Activated CD4-positive, alpha-beta T cell treated with anti-CD3 and anti-CD28 coated beads, Interleukin-2, amount 10 ng/mL, durations not matched to agents 24 days and 14 days (primary cell): ENCODE measurements at places on chromosomes 7 and 10. TPM values are rescaled to one million over a fixed set of nuclear protein-coding genes. Genes with fewer than 3 reads are reported as not detected.
A peak's percentile ranks its signal among the peaks of the same experiment; 100 is the strongest.

GRCh38 chr7:103065667-103066066 is 8.9 kb downstream of the FBXL13 start:
- DNase-seq = peak; percentile 79
- no peaks in the 10 kb centered on the region for H3K36me3 ChIP-seq
- no peak overlapping the region for H3K27ac ChIP-seq
- H3K27me3 ChIP-seq = peaks cover 15% of the 10 kb centered on the region

- H3K27ac ChIP-seq = no peak overlapping the region
- no peaks in the 10 kb centered on the region for H3K36me3 ChIP-seq
- peaks cover 16% of the 10 kb centered on the region for H3K4me1 ChIP-seq
- DNase-seq = no peak
- H3K4me3 ChIP-seq = no peak overlapping the region
- peaks cover 54% of the 10 kb centered on the region for H3K27me3 ChIP-seq
These were observed 2.1 kb downstream of the CREB5 start for GRCh38 chr7:28414453-28414852.

GRCh38 chr10:60942134-60942787 is 1.7 kb downstream of the RHOBTB1 start:
- no peaks in the 10 kb centered on the region for H3K36me3 ChIP-seq
- no peak overlapping the region for H3K27ac ChIP-seq
- peaks cover 79% of the 10 kb centered on the region for H3K27me3 ChIP-seq

PITX3 gene
- 0.54 and 0.86 TPM in 2 replicates for total RNA-seq

DNA sequence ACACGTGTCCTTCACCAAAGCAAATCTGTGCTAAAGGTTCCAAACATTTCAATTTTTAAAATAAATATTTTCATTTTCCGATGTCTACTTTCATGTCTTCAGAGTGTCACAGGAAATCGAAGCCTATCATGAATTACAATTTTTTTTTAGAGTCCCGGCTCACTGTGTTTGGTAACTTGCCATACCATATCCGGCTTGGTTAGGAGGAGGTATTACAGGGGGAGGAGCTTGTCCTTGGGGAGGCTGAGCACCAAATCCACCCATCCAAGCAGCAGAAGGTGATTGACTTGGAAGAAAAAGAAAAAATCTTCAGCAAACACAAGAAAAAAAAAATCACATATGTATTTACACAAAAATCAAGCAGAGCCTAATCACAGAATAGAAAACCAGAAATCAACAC is 21.3 kb downstream of the TIAL1 start:
- H3K27me3 ChIP-seq = no peaks in the 10 kb centered on the region
- peaks cover 16% of the 10 kb centered on the region for H3K4me1 ChIP-seq
- peak; percentile 80 for DNase-seq
- peak overlapping the region; percentile 76 for H3K27ac ChIP-seq
- H3K36me3 ChIP-seq = peaks cover 50% of the 10 kb centered on the region

GRCh38 chr7:38321515-38321944 is 48.1 kb upstream of the TARP start:
- no peak overlapping the region for H3K27ac ChIP-seq
- peaks cover 19% of the 10 kb centered on the region for H3K4me1 ChIP-seq

DNA sequence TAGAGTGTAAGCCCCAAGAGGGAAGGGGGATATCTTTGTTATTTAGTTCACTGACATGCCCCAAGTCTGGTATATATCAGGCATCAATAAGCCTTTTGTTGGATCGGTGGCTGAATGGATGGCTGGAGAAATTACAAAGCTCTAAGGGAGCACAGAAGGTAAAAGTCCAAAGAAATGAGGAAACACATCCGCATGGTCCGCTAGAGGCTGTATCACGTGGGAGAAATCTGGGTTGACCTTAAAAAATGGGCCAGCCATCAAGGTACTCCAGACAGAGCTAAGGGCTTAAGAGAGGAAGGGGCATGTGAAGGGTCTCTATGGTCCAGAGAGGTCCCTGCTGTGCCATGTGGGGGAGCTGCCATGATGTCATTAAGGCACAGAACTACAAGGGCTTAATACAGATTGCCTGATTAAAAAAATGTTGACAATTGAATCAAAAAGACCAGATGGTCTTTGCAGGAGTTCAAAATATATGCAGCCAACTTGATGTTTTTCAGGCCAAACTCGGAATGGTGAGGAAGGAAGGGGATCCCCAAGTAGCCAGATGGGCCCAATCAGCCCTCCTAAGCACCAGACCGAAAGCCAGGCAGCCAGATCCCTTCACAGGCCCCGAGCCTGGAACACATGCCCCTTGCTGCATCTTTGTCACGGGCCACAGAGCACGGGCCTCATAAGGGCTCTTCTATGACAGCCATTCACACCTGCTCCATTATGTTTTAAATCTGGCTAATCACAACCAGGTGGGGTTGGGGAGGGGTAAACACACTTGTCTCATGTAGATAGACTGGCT is 31.9 kb downstream of the SCRN1 start:
- no peak overlapping the region for H3K27ac ChIP-seq
- no peaks in the 10 kb centered on the region for H3K36me3 ChIP-seq
- DNase-seq = no peak
- peaks cover 9% of the 10 kb centered on the region for H3K4me1 ChIP-seq

DNA sequence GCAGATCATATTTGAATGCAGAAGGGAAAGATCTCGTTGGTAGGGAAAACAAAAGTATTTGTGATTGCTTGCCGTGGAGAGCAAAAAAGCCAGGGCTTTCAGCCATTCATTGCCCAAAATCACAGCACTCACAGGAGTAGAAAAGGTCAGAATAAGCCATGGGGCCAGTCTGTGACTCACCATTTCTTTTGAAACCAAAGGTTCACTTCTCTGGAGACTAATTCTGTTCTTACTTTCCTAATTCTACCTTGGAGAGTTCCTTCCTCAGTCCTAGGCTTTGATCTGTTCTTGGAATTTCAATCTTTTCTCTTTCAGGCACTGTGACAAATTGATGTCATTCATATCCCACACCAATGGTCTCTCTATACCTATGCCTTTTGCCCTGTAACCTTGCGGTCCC is 54.1 kb upstream of the FAM180A start:
- no peaks in the 10 kb centered on the region for H3K36me3 ChIP-seq
- DNase-seq = no peak
- H3K27ac ChIP-seq = no peak overlapping the region
- no peak overlapping the region for H3K4me3 ChIP-seq
- H3K4me1 ChIP-seq = peaks cover 2% of the 10 kb centered on the region

- peaks cover 3% of the 10 kb centered on the region for H3K4me1 ChIP-seq
- H3K27ac ChIP-seq = no peak overlapping the region
These were observed 293.0 kb upstream of the IMMP2L start for GRCh38 chr7:111855161-111855841.

CFAP70 gene
- 0.17 and 0.33 TPM in 2 replicates for total RNA-seq

GRCh38 chr7:48351900-48352299 is 180.6 kb downstream of the ABCA13 start:
- no peaks in the 10 kb centered on the region for H3K27me3 ChIP-seq
- no peaks in the 10 kb centered on the region for H3K36me3 ChIP-seq
- DNase-seq = no peak
- no peak overlapping the region for H3K4me3 ChIP-seq

- DNase-seq = peak; percentile 89
- H3K27ac ChIP-seq = peak overlapping the region; percentile 96
- H3K27me3 ChIP-seq = no peaks in the 10 kb centered on the region
- H3K36me3 ChIP-seq = peaks cover 2% of the 10 kb centered on the region
- H3K4me1 ChIP-seq = peaks cover 43% of the 10 kb centered on the region
- H3K4me3 ChIP-seq = peak overlapping the region; percentile 96
These were observed 53.1 kb upstream of the KDM7A start for GRCh38 chr7:140229591-140230515.

CFAP58 gene
- total RNA-seq = 0.16 and 0.19 TPM in 2 replicates

DNA sequence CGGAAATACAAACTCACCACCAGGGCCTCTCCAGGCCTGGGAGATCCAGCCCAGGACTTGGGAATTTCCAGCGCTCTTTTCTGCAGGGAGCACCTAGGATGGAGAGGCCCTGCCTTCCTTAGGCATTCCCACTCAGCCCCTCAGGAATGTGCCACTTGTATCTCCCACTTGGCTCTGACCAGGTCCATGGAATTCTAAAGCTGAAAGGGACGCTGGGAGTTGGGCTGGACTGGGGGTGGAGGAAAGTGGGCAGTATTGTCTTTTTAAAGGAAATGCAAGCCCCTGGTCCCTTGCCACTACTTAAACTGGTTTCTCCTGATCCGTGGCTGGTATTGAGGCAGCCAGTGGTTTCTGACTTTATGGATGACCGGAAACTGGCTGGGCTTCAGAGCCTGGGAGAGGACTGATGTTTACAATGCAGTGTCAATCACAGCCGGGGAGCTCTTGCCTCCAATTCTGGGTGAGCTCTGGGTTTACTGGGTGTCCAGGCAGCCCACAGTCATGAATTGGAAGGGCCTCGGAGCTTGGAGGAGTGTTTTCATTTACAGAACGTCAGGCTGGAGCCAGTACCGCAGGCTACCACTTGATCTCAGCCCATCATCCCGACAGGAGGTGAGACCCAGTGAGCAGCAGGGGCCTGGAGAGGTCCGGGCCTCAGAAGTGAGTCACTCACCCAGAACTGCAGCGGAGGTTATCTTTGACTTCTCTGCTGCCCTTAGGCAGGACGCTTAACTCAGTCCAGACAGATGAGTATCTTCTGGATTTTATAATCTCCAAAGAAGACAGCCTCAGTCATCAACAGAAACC is 27.3 kb downstream of the AGAP3 start:
- H3K27me3 ChIP-seq = peaks cover 16% of the 10 kb centered on the region
- peaks cover 3% of the 10 kb centered on the region for H3K4me1 ChIP-seq
- no peak overlapping the region for H3K4me3 ChIP-seq
- no peaks in the 10 kb centered on the region for H3K36me3 ChIP-seq
- no peak overlapping the region for H3K27ac ChIP-seq

GRCh38 chr10:77393821-77394501 is 243.6 kb downstream of the KCNMA1 start:
- H3K4me1 ChIP-seq = no peaks in the 10 kb centered on the region
- H3K36me3 ChIP-seq = no peaks in the 10 kb centered on the region
- H3K27ac ChIP-seq = no peak overlapping the region
- DNase-seq = no peak

GRCh38 chr7:20892776-20893175 is 106.1 kb upstream of the SP8 start:
- DNase-seq = no peak
- no peak overlapping the region for H3K4me3 ChIP-seq
- no peaks in the 10 kb centered on the region for H3K4me1 ChIP-seq

- no peaks in the 10 kb centered on the region for H3K4me1 ChIP-seq
- no peak for DNase-seq
- no peaks in the 10 kb centered on the region for H3K27me3 ChIP-seq
- H3K27ac ChIP-seq = no peak overlapping the region
- H3K4me3 ChIP-seq = no peak overlapping the region
These were observed 401.2 kb downstream of the PTPRN2 start for GRCh38 chr7:158186406-158186805.

GRCh38 chr7:126856691-126857291 is 395.9 kb downstream of the GRM8 start:
- no peak for DNase-seq
- no peaks in the 10 kb centered on the region for H3K4me1 ChIP-seq
- H3K36me3 ChIP-seq = no peaks in the 10 kb centered on the region
- no peak overlapping the region for H3K27ac ChIP-seq

DNA sequence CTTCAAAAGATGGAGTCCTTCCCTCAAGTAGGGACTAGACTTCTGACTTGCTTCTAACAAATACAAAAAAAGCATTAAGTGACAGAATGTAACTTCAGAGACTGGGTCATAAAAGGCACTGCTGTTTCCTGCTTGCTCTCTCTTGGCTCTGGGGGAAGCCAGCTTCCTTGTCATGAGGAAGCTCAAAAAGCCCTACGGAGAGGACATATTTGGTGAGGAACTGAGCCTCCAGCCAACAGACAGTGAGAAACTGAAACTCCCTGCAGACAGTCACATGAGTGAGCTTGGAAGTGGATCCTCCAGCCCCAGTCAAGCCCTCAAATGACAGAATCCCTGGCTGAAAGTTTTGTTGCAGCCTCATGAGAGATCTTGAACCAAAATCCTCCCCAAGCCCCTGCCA is 26.3 kb upstream of the SLC35G1 start:
- H3K36me3 ChIP-seq = no peaks in the 10 kb centered on the region
- H3K4me1 ChIP-seq = no peaks in the 10 kb centered on the region
- H3K27ac ChIP-seq = no peak overlapping the region
- DNase-seq = no peak
- no peak overlapping the region for H3K4me3 ChIP-seq
- H3K27me3 ChIP-seq = peaks cover 18% of the 10 kb centered on the region

NRP1 gene
- 5.0 TPM in 2 replicates for total RNA-seq

DNA sequence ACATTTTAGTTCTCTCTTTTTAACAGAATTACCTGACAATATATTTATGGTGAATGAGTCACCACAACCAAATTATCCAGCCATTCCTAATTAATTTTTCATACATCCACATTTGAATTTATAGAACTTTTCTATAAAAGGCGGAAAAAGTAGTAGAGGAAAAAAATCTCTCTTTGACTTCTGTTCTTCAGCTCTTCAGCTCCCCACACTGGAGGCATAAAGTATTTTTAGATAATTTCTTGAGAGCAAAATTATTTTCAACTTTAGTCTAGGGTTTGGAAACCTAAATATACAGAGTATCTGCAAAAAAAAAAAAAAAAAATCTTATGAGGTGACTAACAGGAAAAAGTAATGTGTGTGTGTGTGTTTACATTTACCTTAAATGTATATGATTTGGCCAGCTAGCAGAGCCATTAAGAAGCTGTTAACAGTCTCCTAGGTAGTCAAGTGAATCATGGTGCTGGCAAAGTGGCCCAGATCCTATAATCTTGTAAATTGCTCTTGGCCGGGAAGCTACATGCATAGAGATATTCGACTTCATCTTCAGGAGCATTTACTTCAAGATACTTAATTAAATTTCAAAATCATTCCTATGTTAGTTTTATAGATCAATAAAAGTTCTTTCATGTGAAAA is 383.1 kb upstream of the STEAP1 start:
- no peak overlapping the region for H3K4me3 ChIP-seq
- no peaks in the 10 kb centered on the region for H3K27me3 ChIP-seq
- H3K4me1 ChIP-seq = no peaks in the 10 kb centered on the region
- H3K27ac ChIP-seq = no peak overlapping the region
- H3K36me3 ChIP-seq = no peaks in the 10 kb centered on the region
- no peak for DNase-seq

DNA sequence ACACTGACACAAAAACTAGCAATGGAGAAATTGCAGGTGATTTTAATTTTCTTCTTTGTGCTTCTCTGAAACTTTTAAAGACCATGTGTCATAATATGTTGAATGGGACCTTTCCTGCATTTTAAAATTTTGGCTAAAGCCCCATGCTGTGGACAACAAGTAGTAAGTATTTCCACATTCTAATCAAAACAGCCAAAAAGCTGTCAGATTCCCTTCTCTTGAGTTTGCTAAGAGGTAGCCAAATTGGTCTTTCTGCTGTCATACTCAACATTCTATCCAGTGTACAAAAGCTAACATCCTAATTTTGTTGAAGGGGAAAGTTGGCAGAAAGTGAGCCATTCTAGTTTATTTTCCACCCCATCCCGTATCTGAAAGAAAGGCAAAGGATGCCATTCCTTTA is 447.6 kb downstream of the TFEC start:
- no peak for DNase-seq
- no peak overlapping the region for H3K4me3 ChIP-seq
- H3K27ac ChIP-seq = no peak overlapping the region
- H3K36me3 ChIP-seq = no peaks in the 10 kb centered on the region
